ENCODE measurements at places on chromosomes 7 and 10.
A peak's percentile ranks its signal among the peaks of the same experiment; 100 is the strongest.

GRCh38 chr7:2248984-2249694 is 7.1 kb downstream of the NUDT1 start:
- peak; percentile 87 for DNase-seq

DNA sequence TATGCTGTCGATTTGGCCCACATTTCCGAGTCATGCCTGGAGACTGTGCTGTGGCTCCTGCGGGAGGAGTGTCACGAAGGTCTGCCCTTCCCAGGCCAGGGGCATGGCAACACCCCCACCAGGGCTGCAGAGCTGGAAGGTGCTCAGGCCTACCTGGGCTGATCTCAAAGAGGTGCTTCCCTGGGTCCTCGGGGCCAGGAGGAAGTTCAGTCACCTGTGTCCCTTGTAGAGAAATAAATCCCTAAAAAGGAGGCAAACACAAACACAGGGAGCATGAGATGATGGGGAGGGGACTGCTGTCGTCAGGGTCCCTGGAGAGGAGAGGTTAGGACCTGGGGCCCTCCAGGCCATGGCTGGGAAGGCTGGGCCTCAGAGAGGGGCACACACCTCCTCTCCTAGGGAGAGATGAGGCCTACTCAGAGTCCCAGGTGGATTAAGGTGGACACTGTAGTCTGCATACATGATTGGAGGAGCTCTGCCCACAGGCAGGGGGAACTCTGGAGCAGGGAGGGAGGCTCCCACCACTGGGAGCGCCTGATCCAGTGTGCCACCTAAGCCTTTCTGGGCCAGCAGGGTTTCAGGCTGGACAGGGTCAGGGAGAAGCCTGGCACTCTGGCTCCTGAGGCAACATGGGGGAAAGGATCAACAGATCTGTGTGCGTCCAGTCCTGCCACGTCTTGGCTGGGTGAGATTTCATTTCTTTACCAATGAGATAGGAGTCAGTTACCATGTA is 49.4 kb downstream of the ARHGAP22 start:
- DNase-seq = no peak

- DNase-seq = no peak
Observed at GRCh38 chr7:28112883-28113540, 67.6 kb downstream of the JAZF1 start.

DNA sequence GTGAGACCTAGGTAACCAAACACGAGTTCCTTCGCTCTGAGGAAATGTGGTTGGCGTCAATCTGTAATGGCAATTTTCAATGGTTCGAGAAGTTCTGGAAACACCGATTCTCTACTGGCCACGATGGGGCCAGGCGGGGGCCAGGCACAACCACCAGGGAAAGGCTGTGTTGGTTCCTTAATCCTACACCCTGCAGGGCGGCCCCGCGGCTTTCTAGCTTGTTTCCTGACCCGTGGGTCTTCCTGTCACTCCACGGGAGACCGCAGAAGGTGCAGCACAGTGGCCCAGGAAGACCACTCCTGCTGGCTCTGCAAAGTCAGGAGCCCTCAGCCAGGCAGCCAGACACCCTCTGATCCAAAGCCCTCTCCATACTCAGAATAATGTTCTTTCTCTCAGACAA is 113.4 kb downstream of the FGFR2 start:
- DNase-seq = no peak

DNA sequence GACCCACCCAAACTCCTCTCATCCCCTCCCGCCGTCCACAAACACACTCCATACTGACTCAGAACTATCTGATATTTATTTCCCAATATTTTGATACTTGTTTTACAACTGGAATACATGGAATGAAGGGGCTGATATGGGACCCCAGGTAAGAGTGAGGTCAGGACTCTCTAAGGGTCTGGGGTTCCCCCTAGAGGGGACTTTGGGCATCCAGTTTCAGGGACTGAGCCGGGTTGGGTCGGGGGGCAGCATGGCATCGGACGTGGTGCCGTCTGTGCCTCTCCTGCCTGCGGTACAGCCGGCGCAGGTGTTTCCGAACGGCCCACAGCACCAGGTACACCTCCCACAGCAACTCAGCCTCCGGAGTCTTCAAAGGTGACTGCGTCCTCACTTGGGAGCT is 7.5 kb downstream of the SPACDR start:
- no peak for DNase-seq
